ENCODE measurements at places on chromosomes 5 and 9. TPM values are rescaled to one million over a fixed set of nuclear protein-coding genes. Genes with fewer than 3 reads are reported as not detected.

RASGRF2 gene
- 12.1 TPM for total RNA-seq

CDH6 gene
- 9.8 TPM for total RNA-seq

STKLD1 gene
- total RNA-seq = 0.99 TPM

GLRA1 gene
- total RNA-seq = not detected

ORM2 gene
- not detected for total RNA-seq

HARS1 gene
- total RNA-seq = 51.9 TPM

MARCOL gene
- total RNA-seq = not detected

WWC1 gene
- 4.9 TPM for total RNA-seq

PLPPR1 gene
- not detected for total RNA-seq

FRMPD1 gene
- total RNA-seq = not detected

SPATA6L gene
- 1.2 TPM for total RNA-seq

DNA sequence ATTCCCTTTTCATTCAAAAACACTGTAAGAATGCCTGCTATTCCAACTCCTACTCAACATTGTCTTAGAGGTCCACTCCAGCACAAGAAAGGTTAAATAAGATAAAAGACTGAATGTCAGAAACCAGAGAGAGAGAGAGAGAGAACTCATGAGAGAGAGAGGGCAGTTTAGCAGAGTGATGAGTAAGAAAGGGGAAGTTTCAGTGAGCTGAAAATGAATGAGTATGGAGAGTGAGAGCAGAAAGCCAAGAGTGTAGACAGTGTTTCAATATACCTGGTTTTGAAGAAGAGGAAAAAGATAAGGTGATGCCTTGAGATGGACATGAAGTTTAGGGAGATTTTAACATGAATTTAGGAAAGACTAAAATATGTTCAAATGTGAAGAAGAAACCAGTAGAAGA is 528.0 kb upstream of the SEMA6A start:
- no peak for DNase-seq

GRCh38 chr9:98532574-98532973 is 176.2 kb downstream of the GABBR2 start:
- DNase-seq = no peak

DNA sequence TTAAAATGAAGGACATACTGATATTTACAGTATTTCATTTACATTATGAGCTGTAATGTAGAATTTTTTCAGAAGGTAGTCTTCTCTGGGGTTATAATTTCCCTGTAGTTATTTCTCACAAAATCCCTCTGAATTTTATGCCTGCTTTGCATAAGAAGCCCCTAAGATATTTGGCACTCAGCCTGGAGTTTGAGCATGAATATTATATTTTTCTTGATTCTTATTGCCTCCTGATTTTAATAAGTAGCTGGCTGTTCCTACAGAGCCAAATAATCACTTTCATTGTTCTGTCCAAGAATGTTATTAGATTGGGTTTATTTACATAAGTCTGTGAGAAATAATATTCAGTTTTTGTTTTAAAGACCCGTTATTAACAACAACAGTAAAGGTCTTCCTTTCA is 195.0 kb downstream of the FER start:
- no peak for DNase-seq

DNA sequence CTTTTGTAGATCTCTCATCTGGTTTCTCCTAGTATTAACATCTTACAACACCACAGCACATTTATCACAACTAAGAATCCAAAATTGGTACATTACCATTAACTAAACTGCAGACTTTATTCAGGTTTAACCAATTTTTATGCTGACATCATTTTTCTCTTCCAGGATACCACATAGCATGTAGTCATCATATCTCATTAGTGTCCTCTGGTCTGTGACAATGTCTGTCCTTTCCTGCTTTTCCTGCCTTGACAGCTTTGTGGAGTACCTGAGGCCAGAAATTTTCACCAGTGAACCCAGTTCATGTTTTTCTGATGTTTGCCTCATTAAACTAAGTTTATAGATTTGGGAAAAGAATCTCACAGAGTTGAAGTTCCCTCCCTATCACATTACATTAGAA is 294.7 kb upstream of the TNC start:
- no peak for DNase-seq

GRCh38 chr5:67879620-67880510 is 335.7 kb upstream of the PIK3R1 start:
- DNase-seq = peak; percentile 85

DNA sequence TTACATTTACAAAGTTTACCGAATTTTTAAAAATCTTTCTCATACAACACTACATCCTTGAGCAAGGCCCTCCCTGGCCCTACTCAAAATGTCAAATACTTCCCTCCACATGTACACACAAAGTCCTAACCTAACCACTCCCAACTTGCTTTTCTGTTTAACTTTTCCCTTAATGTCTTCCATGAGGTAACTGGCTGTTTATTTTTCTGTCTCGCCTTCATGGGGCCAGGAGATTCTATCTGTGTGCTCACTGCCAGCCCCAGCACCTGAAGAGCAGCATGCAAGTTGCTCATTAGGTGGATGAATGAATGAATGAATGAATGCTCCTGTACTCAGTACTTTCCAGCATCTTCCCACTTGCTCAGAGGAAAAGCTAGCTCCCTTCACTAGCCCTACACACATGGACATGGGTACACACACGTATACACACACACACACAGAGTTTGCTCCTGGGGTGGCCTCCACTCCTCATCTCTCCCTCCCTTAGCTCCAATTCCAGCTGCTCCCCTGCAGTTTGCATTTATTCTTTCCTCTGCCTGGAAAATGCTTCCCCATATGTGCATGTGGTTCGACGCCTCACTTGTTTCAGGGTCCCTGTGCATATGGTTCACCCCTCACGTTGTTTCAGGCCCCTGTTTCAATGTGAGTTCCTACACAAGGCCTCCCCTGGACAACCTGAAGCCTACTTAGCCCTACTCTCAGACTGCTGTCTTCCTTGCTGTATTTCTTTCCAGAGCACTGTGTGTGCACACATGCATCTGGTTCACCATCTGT is 165.2 kb downstream of the ROR2 start:
- no peak for DNase-seq

DNA sequence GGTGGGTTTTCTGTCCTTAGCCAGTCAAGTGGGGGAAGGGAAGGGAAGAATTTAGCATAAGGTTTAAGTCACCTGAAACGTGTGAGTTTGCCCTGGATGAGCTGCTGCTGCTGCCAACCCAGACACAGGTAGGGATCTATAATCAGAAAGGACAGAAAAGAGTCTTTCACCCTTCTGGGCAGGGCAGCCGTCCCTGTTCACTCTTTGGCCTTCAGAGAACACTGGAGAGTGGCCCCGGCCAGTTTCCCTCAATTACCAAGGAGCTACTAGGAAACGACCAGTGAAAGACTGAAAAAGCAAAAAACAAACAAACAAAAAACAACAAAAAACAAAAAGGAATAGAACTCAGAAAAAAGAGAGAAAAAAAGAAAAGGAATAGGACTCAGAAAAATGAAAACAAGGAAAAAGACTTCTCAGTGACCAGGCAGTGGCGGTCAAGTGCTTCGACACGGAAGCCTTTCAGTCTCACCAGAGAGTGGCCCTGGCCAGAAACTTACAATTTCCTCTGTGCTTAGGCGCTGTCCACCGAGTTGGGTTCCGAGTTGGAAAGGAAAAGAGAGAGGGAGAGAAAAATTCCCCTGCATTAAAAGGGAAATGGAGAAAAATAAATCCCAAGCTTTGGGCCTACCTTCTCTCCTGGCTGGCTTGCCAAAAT is 2.5 kb upstream of the GM2A start:
- DNase-seq = no peak

DNA sequence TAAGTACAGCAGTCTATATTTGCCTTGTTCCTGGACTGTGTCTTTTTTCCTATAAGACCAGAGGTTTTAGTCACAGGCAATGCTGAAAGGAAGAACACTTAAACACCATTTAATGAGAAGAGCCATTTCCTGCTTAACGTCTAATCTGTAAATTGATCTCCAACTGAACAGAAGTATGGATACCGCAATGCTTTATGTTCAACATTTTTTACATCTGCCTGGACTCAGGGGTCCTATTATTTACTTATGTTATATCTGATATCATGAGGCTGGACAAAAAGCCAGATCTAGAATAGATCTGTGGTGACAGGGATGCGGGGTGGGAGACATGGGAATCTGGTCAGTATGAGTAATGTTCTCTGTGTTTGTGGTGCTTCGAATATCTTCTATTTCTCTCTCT is 334.6 kb upstream of the MPDZ start:
- DNase-seq = no peak

- DNase-seq = no peak
Measured at GRCh38 chr9:69627281-69627680, 44.9 kb downstream of the APBA1 start.

GRCh38 chr5:164844348-164844747 is 1338.9 kb downstream of the MAT2B start:
- no peak for DNase-seq

- no peak for DNase-seq
Measured at GRCh38 chr9:86772635-86772993, 174.7 kb downstream of the GAS1 start.

- no peak for DNase-seq
Measured at GRCh38 chr9:72980600-72981265, 27.9 kb upstream of the ALDH1A1 start.

GRCh38 chr5:31935496-31936369 is 238.4 kb downstream of the GOLPH3 start:
- DNase-seq = no peak

DNA sequence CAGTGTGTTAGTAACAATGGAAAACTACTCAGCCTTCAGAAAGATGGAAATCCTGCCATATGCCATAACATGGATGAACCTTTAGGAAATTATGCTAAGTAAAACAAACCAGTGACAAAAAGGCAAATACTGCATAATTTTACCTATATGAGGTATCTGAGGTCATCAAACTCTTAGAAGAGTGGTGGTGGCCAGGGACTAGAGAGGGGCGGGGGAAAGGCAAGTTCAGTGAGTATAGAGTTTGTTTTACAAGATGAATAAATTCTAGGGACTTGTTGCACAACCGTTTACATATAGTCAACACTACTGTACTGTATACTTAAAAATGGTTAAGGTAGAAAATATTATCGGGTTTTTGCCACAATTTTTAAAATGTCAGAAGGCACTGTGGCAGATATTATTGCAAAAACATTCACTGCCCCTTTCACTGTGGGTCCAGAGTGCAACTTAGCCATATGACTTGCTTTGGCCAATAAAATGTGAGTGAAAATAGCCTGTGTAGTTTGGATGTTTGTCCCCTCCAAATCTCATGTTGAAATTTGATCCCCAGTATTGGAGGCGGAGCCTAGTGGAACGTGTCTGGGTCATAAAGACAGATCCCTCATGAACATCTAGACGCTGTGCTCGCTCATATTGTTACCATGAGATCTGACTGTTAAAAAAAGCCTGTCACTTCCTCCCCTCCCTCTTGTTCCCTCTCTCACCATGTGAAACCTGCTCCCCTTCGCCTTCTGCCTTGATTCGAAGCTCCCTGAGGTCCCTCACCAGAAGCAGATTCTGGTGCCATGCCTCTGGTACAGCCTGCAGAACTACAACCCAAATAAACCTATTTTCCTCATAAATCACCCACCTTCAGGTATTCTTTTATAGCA is 9.5 kb downstream of the ZNF367 start:
- DNase-seq = no peak

DNA sequence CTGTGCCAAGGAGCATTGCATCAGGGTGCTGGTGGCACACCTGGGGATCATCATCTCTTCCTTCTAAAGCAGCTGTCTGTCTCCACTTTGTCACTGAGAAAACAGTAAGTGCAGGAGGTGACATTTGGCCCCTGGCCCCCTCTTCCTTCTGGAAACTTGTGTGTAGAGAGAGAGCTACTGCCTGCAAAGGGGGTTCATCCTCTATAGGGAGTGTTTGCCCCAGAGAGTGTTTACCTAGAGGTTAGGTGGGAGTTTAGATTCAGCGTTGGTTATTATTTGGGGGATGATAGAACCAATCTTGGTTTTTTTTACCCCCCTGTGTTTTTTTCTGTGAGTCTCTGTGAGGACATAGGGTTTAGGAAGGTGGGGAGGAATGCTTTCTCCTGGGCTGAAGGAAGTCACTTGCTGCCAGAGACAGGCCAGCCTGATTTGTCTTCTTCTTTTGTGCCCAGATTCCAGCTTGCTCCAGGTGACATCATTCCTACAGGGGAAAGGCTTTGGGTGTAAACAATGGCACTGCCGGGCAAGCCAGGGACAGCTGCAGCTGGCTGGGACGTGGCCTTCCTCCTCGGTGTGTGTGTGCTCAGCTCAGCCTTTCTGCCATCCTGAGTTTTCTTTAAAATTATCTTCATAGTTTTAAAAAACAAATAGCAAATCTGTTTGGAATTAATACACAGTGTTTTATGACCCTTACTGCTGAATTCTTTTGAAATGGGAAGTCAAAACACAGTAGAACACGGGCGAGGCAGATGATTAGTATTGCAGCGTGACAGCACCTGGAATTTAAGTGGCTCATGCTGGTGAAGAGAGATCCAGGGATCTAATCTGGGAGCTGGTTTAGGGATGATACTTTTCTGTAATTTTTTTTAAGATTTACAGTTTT is 24.5 kb downstream of the PRRC2B start:
- no peak for DNase-seq

- peak; percentile 51 for DNase-seq
Measured at GRCh38 chr5:93100428-93100827, 480.6 kb downstream of the NR2F1-AS1 start.

- peak; percentile 45 for DNase-seq
Measured at GRCh38 chr5:126519637-126520592, 75.1 kb downstream of the ALDH7A1 start.

DNA sequence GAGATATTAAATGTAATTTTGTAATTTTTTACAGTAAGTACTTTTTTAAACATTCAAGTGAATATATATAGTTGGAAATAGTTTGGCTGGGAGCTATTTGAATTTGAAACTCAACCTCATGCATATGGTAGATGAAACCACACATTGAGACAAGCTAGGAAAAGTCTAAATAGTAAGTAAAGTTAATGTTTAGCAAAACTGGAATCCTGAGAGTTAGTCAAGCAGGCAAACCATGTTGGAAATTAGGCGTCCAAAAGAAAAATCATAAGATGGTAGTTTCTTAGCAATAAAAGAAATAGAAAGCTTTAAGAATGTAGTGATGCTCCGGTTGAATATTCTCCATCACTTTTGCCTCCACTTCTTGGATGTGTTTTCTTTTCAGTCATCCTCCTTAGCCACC is 657.1 kb upstream of the CDH10 start:
- DNase-seq = no peak

DNA sequence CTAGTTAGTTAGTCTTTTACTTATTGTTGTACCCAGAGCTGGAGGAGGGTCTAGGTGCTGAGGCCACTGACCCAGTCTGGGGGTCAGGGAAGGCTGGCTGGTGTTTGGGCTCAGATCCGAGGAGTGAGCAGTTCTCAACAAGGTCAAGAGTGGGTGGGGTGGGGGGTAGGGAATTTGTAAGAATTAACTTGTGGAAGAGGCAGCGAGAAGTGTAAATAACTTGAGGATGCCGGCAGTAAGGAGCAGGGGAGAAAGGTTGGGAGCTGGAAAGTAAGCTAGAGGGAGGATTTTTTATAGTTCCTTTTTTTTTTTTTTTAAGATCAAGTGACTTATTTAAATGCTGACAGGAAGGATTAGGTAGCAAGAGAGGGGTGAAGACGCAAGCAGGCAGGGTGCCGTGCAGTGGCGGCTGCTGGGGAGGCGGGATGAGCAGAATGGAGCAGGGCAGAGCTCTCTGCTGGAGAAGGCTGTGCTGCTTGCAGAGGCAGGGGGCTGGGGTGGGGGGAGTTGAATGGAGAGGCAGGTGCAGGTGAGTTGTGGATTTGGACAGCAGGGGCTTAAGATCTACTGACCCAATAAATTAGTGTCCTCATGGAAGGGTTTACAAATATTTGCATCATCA is 35.3 kb upstream of the SMIM32 start:
- no peak for DNase-seq

- no peak for DNase-seq
Measured at GRCh38 chr5:52656569-52657246, 131.0 kb upstream of the ITGA1 start.

GRCh38 chr5:116593340-116593739 is 18.7 kb upstream of the SEMA6A start:
- no peak for DNase-seq
